ENCODE measurements at places on chromosomes 2 and 18. TPM values are rescaled to one million over a fixed set of nuclear protein-coding genes. Genes with fewer than 3 reads are reported as not detected.

The DLGAP1 gene
- total RNA-seq: 19.0 TPM

The PLCL1 gene
- total RNA-seq: 25.6 TPM

The ADI1 gene
- 120 TPM for total RNA-seq

The UGT1A8 gene
- not detected for total RNA-seq

The DYNAP gene
- total RNA-seq: not detected

The NEB gene
- total RNA-seq: 3.2 TPM

The LOXHD1 gene
- total RNA-seq: 0.27 TPM

The IMPA2 gene
- 8.4 TPM for total RNA-seq

The CRYBA2 gene
- not detected for total RNA-seq

The GRB14 gene
- total RNA-seq: 4.7 TPM

The STEAP3 gene
- total RNA-seq: 31.4 TPM

The FEV gene
- not detected for total RNA-seq

The HOXD9 gene
- not detected for total RNA-seq

The PCGF1 gene
- 7.8 TPM for total RNA-seq

The RBFA gene
- 37.5 TPM for total RNA-seq

The GALNT14 gene
- 1.6 TPM for total RNA-seq

The ABCG5 gene
- total RNA-seq: not detected

The BCS1L gene
- 40.1 TPM for total RNA-seq

The ICOS gene
- total RNA-seq: 2.0 TPM

The NEU4 gene
- 5.4 TPM for total RNA-seq

The SPHKAP gene
- 0.07 TPM for total RNA-seq

The FANCL gene
- total RNA-seq: 20.2 TPM

The GPC1 gene
- total RNA-seq: 162 TPM

The MTX2 gene
- total RNA-seq: 14.1 TPM

The VAMP5 gene
- 27.1 TPM for total RNA-seq

The FRZB gene
- total RNA-seq: 203 TPM

The WDR54 gene
- total RNA-seq: 6.1 TPM

The DUSP19 gene
- 14.1 TPM for total RNA-seq

The CPSF3 gene
- 13.1 TPM for total RNA-seq

The AGXT gene
- total RNA-seq: not detected

All from thoracic aorta (tissue), 2 donors.